ENCODE measurements at places on chromosomes 5 and 9. TPM values are rescaled to one million over a fixed set of nuclear protein-coding genes. Genes with fewer than 3 reads are reported as not detected.

Gene DOCK8
- total RNA-seq = 0.80 TPM

Gene MAP3K1
- total RNA-seq = 19.0 TPM

Gene TMEM252
- not detected for total RNA-seq

Gene SLCO6A1
- not detected for total RNA-seq

Gene TSLP
- 0.53 TPM for total RNA-seq

Gene UNC5A
- 0.66 TPM for total RNA-seq

Gene UNC13B
- total RNA-seq = 48.1 TPM

Gene DCTN3
- 62.6 TPM for total RNA-seq

Gene FBXL7
- total RNA-seq = 14.4 TPM

Gene AHRR
- 6.8 TPM for total RNA-seq

Gene SPINK5
- total RNA-seq = 0.13 TPM

Gene CANX
- 932 TPM for total RNA-seq

Gene CCNJL
- total RNA-seq = 4.0 TPM

Gene HTR4
- 0.07 TPM for total RNA-seq

Gene RCL1
- total RNA-seq = 22.3 TPM

Gene TMEM267
- 15.6 TPM for total RNA-seq

Gene PTGER4
- total RNA-seq = 114 TPM

Gene CMYA5
- total RNA-seq = 0.13 TPM

Gene WNK2
- under 0.01 TPM for total RNA-seq

Gene PKN3
- 20.6 TPM for total RNA-seq
